ENCODE measurements at places on chromosomes 3 and 15.

DNA sequence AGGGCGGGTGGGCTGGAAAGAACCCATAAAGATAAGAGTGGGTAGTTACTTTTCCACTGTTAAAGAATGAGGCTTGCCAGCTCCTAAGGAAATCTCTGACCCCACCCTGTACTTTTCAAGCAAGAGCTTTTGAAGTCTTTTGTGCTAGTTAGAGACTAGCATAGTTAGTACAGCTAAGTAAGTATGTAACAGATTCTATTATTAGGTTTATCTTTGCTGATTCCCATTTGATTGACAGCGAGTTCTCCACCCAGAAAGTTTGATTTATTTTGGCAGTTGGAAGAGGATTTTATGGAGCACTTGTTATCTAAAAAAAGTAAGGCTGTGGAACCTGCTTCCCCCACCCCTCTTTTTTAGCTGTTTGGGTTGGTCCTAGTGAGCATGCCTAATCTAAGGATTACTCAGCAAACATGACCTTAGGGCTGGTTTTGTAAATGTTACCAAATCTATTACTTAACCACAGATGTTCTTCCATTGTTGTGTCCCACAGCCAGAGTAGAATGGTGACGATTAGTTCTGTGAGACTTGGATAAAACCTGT, 57.6 kb downstream of the FNDC3B start:
- no peak for DNase-seq

GRCh38 chr3:82240322-82240721, 478.9 kb upstream of the GBE1 start:
- DNase-seq = no peak

DNA sequence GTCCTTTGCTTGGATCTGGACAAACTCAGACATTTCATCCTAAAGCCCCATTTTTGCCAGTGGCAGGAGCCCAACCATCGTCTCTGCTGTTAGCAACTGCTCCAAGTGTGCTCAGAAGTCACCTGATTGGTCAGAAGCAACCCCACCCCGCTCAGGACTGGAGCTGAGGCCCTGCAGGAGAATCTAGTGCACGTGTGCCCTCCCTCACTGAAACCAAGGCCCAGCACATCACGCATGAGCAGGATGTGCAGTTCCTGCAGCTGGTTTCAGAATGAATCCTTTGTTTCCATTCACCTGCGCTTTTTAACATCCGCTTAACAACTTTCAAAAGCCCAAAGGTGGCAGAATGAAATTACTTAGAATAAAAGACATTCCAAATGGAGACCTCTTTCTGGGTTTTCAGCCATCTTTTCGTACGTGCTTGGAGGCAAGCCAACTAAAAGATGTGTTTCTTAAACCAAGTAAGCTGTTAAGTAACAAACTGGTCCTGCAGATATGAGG, 81.2 kb downstream of the SRGAP3 start:
- DNase-seq = no peak

- no peak for DNase-seq
Measured at GRCh38 chr3:85672761-85673160, 714.0 kb downstream of the CADM2 start.

DNA sequence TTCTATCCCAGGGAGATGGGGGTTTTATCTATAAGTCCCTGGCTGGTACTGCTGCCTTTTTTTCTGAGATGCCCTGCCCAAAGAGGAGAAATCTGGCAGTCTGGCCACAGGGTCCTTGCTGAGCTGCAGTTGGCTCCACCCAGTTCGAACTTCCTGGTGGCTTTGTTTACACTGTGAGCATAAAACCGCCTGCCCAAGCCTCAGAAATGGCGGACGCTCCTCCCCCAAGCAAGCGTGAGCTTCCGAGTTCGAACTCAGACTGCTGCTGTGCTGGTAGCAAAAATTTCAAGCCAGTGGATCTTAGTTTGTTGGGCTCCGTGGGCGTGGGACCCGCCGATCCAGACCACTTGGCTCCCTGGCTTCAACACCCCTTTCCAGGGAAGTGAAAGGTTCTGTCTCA, 126.8 kb upstream of the SUCLG2 start:
- no peak for DNase-seq

DNA sequence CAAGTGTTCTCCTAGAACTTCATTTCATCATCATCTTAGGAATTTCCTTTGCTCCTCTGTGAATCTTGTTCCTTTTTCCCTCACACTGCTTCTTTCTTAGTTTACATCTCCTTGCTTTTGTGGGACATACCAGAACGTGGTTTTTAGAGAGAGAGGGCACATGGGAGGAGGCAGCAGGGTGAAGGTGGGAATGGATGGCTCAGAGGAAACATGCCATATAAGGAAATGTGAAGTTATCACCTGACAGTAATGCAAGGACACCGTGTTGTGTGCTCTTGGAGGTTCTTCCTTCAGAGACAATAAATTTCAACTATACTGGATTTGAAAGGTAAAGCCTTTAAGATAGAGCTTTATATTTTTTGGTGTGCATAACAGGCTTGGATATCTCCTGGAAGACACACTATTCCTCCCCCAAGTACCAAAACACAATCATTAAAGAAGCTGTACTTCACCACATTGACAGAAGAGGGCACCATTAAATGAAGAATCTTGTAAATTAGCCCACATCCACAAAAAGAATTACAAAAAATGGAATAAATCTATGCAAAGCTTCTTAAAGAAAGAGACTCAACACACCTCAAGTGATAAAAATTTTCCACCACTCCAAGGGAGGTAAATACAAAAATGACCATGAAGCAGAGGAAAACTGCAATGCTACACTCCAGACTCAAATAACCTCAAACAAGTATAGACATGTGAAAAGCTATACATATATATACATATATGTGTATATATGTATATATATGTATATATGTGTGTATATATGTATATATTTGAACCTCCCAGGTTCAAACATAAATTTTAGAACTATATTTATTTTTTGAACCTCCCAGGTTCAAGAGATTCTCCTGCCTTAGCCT, 26.1 kb downstream of the RPL39L start:
- peak; percentile 45 for DNase-seq

GRCh38 chr3:110767156-110767555, 304.5 kb upstream of the NECTIN3 start:
- no peak for DNase-seq

- DNase-seq = no peak
Measured at GRCh38 chr15:26561130-26561529, 211.7 kb downstream of the GABRB3 start.

DNA sequence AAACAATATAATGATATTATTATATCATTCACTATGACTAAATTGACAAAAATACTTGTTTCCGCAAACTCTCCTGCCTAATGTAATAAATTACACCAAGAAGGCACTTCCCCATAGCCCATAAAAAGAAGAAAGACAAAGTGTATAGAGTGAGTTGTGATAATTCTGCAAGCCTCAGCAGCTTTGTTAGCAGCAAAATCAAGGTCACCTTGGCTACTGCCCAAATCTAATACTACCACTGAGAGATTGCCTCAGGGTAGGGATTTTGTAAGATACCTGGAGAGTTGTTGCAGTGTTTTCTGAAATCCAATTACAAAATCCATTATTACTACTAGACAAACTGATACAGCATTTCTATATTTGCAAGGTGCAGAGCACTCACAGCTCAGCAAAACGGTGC, 503.5 kb downstream of the FGF12 start:
- no peak for DNase-seq

All from T-helper 1 cell (primary cell).